NCI-H2029 treated with DMSO at 0.1 percent for 48 hours (cell line): ENCODE measurements at places on chromosomes 7 and 10.

GRCh38 chr10:35523670-35524225 lies 81.4 kb upstream of the GJD4 start:
- DNase-seq = no peak

GRCh38 chr7:156948361-156948760 lies 1.2 kb upstream of the NOM1 start:
- no peak for DNase-seq

GRCh38 chr7:106887421-106887820 lies 22.3 kb downstream of the PIK3CG start:
- no peak for DNase-seq

DNA sequence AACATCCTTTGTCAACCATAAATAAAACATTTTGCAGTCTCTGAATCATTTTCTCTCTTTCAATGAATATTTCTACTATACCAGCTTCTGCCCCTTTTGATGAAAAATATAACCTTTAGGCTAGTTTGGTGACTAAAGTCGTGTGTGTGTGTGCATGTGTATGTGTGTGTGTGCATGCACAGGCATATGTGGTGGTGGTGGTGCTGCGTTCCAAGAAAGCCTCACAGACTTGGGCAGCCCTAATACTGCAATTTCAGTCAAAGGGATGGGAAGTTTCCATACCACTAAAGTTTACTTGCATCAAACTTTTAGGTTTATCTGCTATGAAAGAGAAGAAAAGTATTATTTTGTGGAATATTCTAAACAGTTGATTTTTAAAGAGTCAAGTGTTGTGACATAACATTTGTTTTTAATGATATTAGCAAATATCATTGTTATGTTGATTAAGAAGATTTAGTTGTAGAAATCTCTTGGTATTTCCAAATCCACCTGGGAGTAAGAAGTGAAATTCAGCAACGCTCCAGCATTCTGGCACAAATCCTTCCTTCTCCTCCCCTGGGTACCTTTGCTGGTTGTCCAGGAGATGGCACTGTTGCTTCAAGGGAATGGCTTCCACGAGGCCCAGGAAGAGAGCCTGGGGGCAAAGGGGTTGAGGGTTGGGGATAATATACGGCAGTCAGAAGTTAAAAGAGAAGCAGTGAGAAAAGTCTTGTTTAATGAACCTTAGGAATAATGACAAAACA lies 41.5 kb downstream of the ASB4 start:
- DNase-seq = peak; percentile 65

DNA sequence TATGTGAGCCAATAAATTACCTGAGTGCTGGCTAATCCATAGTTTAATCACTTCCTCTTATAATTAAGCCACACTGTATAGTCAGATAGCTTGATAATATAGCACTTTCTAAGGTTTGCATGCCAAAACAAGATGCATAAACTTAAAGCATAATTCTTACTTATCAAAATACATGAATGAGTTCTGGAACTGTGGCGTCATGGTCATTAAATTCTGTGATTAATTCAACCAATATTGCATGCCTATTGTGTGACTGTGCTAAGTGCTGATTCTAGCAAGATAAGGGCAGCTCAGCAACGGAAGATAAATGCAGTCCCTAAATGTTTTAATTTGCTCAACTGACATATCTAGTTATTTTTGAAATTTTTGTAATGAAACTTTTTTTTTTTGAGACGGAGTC lies 29.7 kb downstream of the HOXA1 start:
- no peak for DNase-seq

GRCh38 chr10:23157691-23158369 lies 34.3 kb upstream of the PTF1A start:
- DNase-seq = peak; percentile 13

DNA sequence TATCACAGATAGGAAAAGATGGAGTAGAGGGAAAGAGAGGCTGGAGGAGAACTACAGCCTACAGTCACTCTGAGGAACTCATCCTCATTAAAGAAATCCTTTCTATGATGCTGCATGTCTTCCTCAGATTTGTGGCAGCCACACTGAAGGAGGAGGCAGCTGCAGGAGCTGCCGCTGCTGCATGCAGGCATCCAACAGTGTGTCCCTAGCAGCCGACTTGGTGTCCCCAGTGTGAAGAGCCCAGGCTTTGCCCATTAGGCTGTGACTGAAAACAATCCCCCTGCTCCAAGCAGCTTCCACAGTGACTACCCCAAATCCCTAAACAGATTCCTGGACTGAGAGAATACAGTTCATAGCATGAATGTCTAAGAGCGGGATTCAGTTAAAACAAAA lies 23.1 kb downstream of the SKIDA1 start:
- no peak for DNase-seq

DNA sequence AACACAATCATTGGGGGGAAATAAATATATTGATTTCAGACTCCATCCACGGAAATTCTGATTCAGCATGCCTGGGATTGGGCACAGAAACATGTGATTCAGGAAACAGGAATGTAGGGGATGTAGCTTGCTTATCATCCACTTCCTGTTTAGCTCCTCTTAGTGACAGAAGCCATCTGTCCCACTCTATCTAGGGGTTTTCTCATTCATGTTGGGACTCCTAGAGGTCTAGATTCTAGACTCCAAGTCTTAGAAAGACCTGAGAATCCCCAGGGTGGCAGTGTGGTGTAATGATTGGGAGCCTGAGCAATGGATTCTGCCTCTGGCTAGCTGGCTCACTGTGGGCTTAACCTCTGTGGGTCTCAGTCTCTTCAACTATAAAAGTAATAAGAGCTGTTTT lies 67.9 kb downstream of the CDK1 start:
- no peak for DNase-seq

DNA sequence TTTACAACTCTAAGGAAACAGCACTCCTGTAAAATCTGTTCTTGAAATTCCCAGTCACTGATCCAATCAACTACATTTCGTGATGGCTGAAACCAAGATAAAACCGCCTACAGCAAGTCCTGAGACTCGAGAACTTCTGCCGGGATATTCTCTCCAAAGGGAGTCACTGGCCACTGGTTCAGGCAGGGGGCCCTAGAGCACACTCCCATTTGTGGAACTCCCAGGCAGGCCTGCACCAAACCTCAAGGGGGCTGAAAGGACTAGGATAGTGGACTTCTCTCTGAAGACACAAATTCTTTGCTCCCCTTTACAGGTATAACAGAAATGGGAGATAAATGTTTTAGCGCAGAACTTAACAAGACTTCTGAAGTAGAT lies 16.3 kb downstream of the CYTH3 start:
- no peak for DNase-seq

- DNase-seq = no peak
Measured at GRCh38 chr10:11573497-11573896, 38.0 kb downstream of the USP6NL start.

GRCh38 chr7:143499743-143500348 lies 22.2 kb downstream of the TAS2R41 start:
- DNase-seq = no peak

GRCh38 chr10:125788156-125789034 lies 12.8 kb upstream of the MMP21 start:
- no peak for DNase-seq
